A549 treated with Mapracorat at 1 μM for 4 hours (cell line): ENCODE measurements at places on chromosomes 6 and 20. TPM values are rescaled to one million over a fixed set of nuclear protein-coding genes. Genes with fewer than 3 reads are reported as not detected.

SAMD5 gene
- total RNA-seq: 0.43 to 0.88 TPM (median 0.60 TPM) in 5 replicates

LPA gene
- total RNA-seq: 0.02 to 0.17 TPM (median 0.06 TPM) in 4 of 5 replicates, not detected in the other

PRR18 gene
- total RNA-seq: 0.06 to 0.39 TPM (median 0.18 TPM) in 4 of 5 replicates, not detected in the other

ZNF165 gene
- total RNA-seq: 0.58 to 1.2 TPM (median 0.74 TPM) in 5 replicates

PLCG1 gene
- 33.6 to 47.2 TPM (median 41.2 TPM) in 5 replicates for total RNA-seq

MUCL3 gene
- total RNA-seq: 0.08 to 0.20 TPM (median 0.12 TPM) in 5 replicates

SLC17A3 gene
- 0.82 to 1.1 TPM (median 0.93 TPM) in 5 replicates for total RNA-seq

DLL1 gene
- 0.12 to 0.35 TPM (median 0.15 TPM) in 5 replicates for total RNA-seq

LY6G5C gene
- 0.92 to 1.6 TPM (median 1.1 TPM) in 5 replicates for total RNA-seq

PRKN gene
- total RNA-seq: 0.07 TPM in 2 of 5 replicates, not detected in the others

TGM3 gene
- total RNA-seq: 0.06 to 0.22 TPM in 2 of 5 replicates, not detected in the others

MDN1 gene
- total RNA-seq: 9.6 to 14.0 TPM (median 12.4 TPM) in 5 replicates

SAMD3 gene
- total RNA-seq: not detected in 5 replicates

MMP24 gene
- total RNA-seq: 22.6 to 29.3 TPM (median 29.1 TPM) in 5 replicates

TPD52L1 gene
- 47.3 to 52.0 TPM (median 47.9 TPM) in 5 replicates for total RNA-seq

ALDH8A1 gene
- 0.07 to 0.25 TPM (median 0.16 TPM) in 5 replicates for total RNA-seq

EYS gene
- 0.02 to 0.18 TPM (median 0.15 TPM) in 3 of 5 replicates, not detected in the others for total RNA-seq

FOXA2 gene
- total RNA-seq: 12.4 to 19.1 TPM (median 16.7 TPM) in 5 replicates

ADGRF5 gene
- not detected in 5 replicates for total RNA-seq

BCAS1 gene
- total RNA-seq: 0.39 to 0.65 TPM (median 0.43 TPM) in 5 replicates

DZANK1 gene
- total RNA-seq: 2.4 to 3.1 TPM (median 2.9 TPM) in 5 replicates

PLCB4 gene
- total RNA-seq: 13.4 to 19.5 TPM (median 17.4 TPM) in 5 replicates

BPI gene
- not detected in 5 replicates for total RNA-seq

HTR1E gene
- not detected in 5 replicates for total RNA-seq

SLCO4A1 gene
- total RNA-seq: 9.2 to 14.1 TPM (median 11.9 TPM) in 5 replicates

HLA-DRB5 gene
- total RNA-seq: not detected in 5 replicates

TFAP2D gene
- not detected in 5 replicates for total RNA-seq

MAK gene
- 0.08 to 0.24 TPM (median 0.13 TPM) in 5 replicates for total RNA-seq

RSPH9 gene
- 0.20 to 0.34 TPM (median 0.24 TPM) in 5 replicates for total RNA-seq

BMP5 gene
- total RNA-seq: 0.04 TPM in 1 of 5 replicates, not detected in the others

OXT gene
- total RNA-seq: not detected in 5 replicates

CLPSL1 gene
- not detected in 5 replicates for total RNA-seq

MMP24OS gene
- total RNA-seq: 53.3 to 91.4 TPM (median 82.3 TPM) in 5 replicates

SLC26A8 gene
- 0.08 TPM in 1 of 5 replicates, not detected in the others for total RNA-seq

COL11A2 gene
- total RNA-seq: 0.69 to 1.1 TPM (median 0.83 TPM) in 5 replicates

MTFR2 gene
- 11.7 to 12.4 TPM (median 12.0 TPM) in 5 replicates for total RNA-seq

OPRM1 gene
- not detected in 5 replicates for total RNA-seq

PTCHD4 gene
- total RNA-seq: 0.06 to 0.07 TPM (median 0.07 TPM) in 3 of 5 replicates, not detected in the others

NOTCH4 gene
- total RNA-seq: 0.81 to 1.3 TPM (median 0.86 TPM) in 5 replicates

RIN2 gene
- 22.4 to 24.4 TPM (median 22.9 TPM) in 5 replicates for total RNA-seq

PLCB1 gene
- 0.39 to 1.2 TPM (median 0.42 TPM) in 5 replicates for total RNA-seq

HLA-DMA gene
- 2.4 to 3.3 TPM (median 2.6 TPM) in 5 replicates for total RNA-seq

EDN1 gene
- 35.1 to 45.3 TPM (median 40.7 TPM) in 5 replicates for total RNA-seq

AVP gene
- not detected in 5 replicates for total RNA-seq

RFX6 gene
- not detected in 5 replicates for total RNA-seq

TRIM31 gene
- 0.48 to 1.3 TPM (median 0.82 TPM) in 5 replicates for total RNA-seq

MAFB gene
- 0.11 to 0.23 TPM (median 0.13 TPM) in 5 replicates for total RNA-seq

PRRT1 gene
- total RNA-seq: 0.33 to 1.5 TPM (median 0.63 TPM) in 5 replicates

TGM6 gene
- total RNA-seq: not detected in 5 replicates

WFDC10B gene
- not detected in 5 replicates for total RNA-seq
